ENCODE measurements at places on chromosomes 12 and 14. TPM values are rescaled to one million over a fixed set of nuclear protein-coding genes. Genes with fewer than 3 reads are reported as not detected.

Gene AICDA
- not detected for total RNA-seq

Gene KITLG
- total RNA-seq: not detected

Gene FLVCR2
- 2.9 TPM for total RNA-seq

- DNase-seq: no peak
These were observed 31.9 kb downstream of the TSPAN8 start for GRCh38 chr12:71125949-71126348.

- DNase-seq: no peak
These were observed 157.9 kb downstream of the PELI2 start for GRCh38 chr14:56276108-56276507.

- DNase-seq: no peak
These were observed 46.6 kb downstream of the USP15 start for GRCh38 chr12:62306569-62307530.

DNA sequence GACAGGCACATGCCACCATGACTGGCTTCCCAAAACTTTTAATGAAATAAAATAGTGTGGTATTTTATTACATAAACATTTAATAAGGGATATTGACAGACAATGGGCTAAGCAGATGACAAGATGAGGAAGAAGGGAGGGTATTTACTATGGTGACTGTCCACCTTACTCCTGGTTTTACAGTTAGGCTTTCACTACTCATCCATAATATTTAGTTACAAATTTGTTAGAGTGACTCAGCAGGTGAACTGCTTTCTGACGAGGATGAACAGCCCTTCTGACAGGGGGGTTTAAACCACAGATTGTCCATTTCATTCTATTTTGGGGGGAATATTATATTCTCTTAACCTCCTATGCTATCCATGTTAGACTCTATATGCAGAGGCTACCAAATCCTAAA is 3.6 kb upstream of the PALS1 start:
- no peak for DNase-seq

Data from activated T-helper 1 cell treated with anti-CD3 and anti-CD28 coated beads, Interleukin-12 subunit alpha, Interleukin-12 subunit beta, Interleukin-2, Interleukin-4 antibody, amounts not matched to agents 30 ng/mL and 10 ng/mL and 1 ng/mL, durations not matched to agents 14 hours and 24 hours and 36 hours (primary cell).